SJSA1 (cell line): ENCODE measurements at places on chromosomes 6 and 20. TPM values are rescaled to one million over a fixed set of nuclear protein-coding genes. Genes with fewer than 3 reads are reported as not detected.

DNA sequence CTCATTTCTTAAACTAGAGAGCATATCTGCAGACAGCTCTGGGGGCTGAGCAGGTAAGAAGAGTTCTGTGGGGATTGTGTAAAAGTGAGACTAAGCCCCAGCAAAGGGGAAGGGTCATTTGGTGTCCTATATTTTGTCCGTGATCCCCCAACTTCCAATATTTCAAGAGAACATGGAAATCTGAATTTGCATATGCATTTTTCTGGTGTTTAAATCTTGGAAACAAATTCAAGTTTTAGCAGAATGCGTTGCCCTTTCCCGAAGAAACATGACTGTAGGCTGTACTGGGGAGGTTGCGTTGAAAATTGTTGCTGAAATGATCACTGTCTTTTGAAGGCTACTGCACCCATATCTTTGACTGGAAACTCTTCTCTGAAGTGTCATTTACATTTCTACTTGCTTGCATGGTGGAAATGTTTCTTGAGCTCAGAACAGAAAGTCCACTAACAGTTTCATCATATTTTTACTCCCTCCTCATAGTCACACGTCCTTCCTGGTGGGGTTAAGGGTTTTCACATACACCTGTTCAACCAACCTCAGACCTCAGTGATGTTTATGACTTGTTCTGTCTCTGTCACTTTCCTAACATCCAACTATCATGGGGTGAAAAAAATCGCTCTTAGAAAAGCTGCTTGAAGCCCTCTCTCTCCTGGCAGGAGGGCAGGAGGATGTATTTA is 140.3 kb downstream of the BCAS1 start:
- H3K27ac ChIP-seq, result no peak overlapping the region
- H3K36me3 ChIP-seq, result no peaks in the 10 kb centered on the region
- no peak overlapping the region for H3K4me3 ChIP-seq
- no peak for DNase-seq
- peaks cover 36% of the 10 kb centered on the region for H3K4me1 ChIP-seq

- peak within 1 kb of the TSS; percentile 82 for H3K27ac ChIP-seq
- H3K27me3 ChIP-seq, result no peaks in the 10 kb centered on the region
- peak within 1 kb of the TSS; percentile 53 for H3K4me3 ChIP-seq
- peak; percentile 85 for DNase-seq
- H3K36me3 ChIP-seq, result no peaks in the 10 kb centered on the region; the same call in 1 of the 2 replicates
Measured at GRCh38 chr6:148342350-148343046, at the start of gene SASH1. Gene SASH1, plus strand, starts transcription at chr6:148342838. Its CDS starts 230 bp downstream, at chr6:148343068.

GRCh38 chr6:117783279-117783678 is 108.0 kb downstream of the NUS1 start:
- 0 out of 2 replicates have a peak, but pooled peaks cover 5% of the 10 kb centered on the region for H3K27me3 ChIP-seq
- H3K4me3 ChIP-seq, result no peak overlapping the region
- no peaks in the 10 kb centered on the region for H3K36me3 ChIP-seq
- no peaks in the 10 kb centered on the region for H3K4me1 ChIP-seq
- no peak overlapping the region for H3K27ac ChIP-seq

DNA sequence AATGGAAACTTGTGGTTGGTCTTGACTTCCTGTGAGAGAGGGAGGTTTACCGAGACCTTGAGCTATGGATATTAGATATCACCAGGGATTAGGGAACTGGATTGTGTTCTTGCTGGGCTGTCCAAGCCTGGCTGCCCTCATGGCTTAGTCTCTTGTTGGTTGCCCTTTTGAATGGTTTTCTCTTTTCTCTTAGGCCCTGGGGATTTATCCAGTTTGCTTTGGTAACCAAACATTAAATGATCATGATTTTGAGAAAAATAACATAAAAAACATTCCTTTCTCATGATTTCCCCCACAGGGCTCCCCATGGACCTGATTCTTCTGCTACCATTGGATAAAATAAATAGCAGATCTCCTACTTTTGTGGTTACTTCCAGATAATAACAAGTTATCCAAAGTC is 306.4 kb upstream of the RNF217 start:
- H3K27ac ChIP-seq, result no peak overlapping the region
- no peaks in the 10 kb centered on the region for H3K4me1 ChIP-seq
- H3K36me3 ChIP-seq, result no peaks in the 10 kb centered on the region
- DNase-seq, result no peak
- H3K27me3 ChIP-seq, result no peaks in the 10 kb centered on the region
- no peak overlapping the region for H3K4me3 ChIP-seq

GRCh38 chr6:30359276-30359675 is 14.3 kb downstream of the RPP21 start:
- H3K4me3 ChIP-seq, result no peak overlapping the region
- peaks cover 4% of the 10 kb centered on the region; the same call in 1 of the 2 replicates for H3K4me1 ChIP-seq
- no peaks in the 10 kb centered on the region for H3K36me3 ChIP-seq
- H3K27me3 ChIP-seq, result peaks cover 78% of the 10 kb centered on the region
- H3K27ac ChIP-seq, result no peak overlapping the region
- no peak for DNase-seq

DNA sequence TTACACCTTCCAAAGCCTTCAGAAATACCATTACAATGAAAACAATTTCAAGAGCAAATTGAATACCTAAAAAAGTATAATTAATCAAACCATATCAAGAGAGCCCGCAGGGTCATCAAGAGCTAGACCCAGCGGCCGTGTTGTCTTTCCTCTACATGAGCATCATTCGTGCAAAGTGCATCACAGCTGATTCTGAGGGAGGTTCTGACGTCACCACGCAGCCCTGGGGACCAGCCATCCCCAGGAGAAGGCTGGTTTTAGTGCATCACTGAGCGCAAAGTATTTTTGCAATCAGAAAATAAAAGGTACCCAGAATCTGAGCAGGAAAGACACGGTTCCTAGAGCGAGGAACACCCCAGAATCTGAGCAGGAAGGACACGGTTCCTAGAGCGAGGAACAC is 371.4 kb downstream of the CDH4 start:
- no peaks in the 10 kb centered on the region for H3K4me1 ChIP-seq
- no peak for DNase-seq
- peaks cover 40% of the 10 kb centered on the region for H3K27me3 ChIP-seq
- H3K27ac ChIP-seq, result no peak overlapping the region
- no peak overlapping the region for H3K4me3 ChIP-seq

DNA sequence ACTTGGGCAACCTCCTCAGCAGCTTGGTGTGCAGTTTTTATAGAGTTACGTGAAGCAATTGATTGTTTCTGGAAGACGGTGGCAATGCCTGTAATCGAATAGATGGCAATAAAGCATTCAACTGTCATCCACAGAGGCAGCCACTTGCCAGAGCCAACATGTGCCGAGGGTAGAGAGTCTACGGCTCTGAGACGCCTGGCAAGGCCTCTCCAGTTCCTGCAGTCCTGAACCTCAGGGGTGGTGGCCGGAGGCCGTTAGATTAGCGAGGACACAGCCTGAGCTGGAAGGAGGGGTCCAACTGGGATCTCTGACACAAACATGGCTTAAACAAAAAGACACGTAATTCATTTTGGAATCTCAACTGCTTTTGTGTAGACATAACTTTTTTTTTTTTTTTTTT is 775 bp upstream of the TTLL2 start:
- H3K4me3 ChIP-seq, result no peak overlapping the region
- H3K27ac ChIP-seq, result no peak overlapping the region
- H3K4me1 ChIP-seq, result peaks cover 6% of the 10 kb centered on the region
- no peaks in the 10 kb centered on the region for H3K36me3 ChIP-seq

DNA sequence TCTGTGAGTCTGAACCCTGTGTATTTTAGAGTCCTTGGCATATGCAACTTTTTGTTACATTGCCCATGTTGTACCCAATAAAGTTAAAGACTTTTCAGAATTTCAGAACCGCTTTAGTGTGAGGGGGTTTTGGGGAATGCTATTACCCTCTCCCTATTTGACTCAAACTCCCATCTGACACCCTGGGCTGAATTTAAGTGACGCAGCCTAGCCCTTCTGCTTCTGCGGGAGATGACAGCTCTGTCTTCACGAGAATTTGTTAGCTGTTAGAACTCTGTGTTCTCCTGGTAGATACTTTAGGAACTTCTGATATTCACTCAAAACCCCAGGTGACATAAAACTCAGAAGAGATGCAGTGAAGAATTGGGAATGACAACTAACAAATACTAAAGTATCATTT is 500.6 kb upstream of the ID4 start:
- DNase-seq, result no peak
- no peaks in the 10 kb centered on the region for H3K27me3 ChIP-seq
- H3K36me3 ChIP-seq, result no peaks in the 10 kb centered on the region
- no peak overlapping the region for H3K27ac ChIP-seq

- H3K27me3 ChIP-seq, result no peaks in the 10 kb centered on the region
- no peak overlapping the region for H3K4me3 ChIP-seq
- H3K27ac ChIP-seq, result no peak overlapping the region
- H3K4me1 ChIP-seq, result peaks cover 6% of the 10 kb centered on the region; the same call in 1 of the 2 replicates
- no peaks in the 10 kb centered on the region for H3K36me3 ChIP-seq
- no peak for DNase-seq
Measured at GRCh38 chr6:100168148-100168547, 174.1 kb upstream of the MCHR2 start.

GRCh38 chr6:133034509-133035206 is 206.5 kb upstream of the EYA4 start:
- no peak overlapping the region for H3K4me3 ChIP-seq
- H3K27ac ChIP-seq, result no peak overlapping the region
- H3K4me1 ChIP-seq, result no peaks in the 10 kb centered on the region
- DNase-seq, result no peak

Gene TFEB
- total RNA-seq, result 3.4 and 6.5 TPM in 2 replicates

Gene HLA-DOB
- 0.32 TPM in 1 of 2 replicates, not detected in the other for total RNA-seq

Gene TMC2
- total RNA-seq, result not detected in 2 replicates

Gene SIM1
- 1.1 and 1.6 TPM in 2 replicates for total RNA-seq
